Iris pigment epithelial cell (primary cell): ENCODE measurements at places on chromosomes 13 and 19.
A peak's percentile ranks its signal among the peaks of the same experiment; 100 is the strongest.

DNA sequence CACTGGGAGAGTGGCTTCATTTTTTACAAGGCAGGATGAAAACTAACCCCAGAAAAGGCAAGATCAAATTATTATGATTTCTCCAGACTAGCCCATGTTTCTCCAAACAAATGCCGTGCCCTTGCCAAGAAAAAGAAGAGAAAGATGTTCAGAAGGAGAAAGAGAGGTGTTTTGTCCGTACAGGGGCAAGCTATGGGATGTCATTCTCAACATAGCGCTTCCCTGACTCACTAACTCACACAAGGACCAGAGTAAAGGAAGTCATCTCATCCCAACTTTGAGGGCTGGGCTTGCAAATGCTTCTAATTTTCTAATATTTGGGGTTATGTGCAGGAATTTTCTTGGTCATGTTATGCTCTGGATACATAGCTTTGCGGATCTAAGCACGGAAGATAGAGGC, 224.2 kb upstream of the MAB21L1 start:
- peak; percentile 41 for DNase-seq

- DNase-seq = no peak
Measured at GRCh38 chr19:19460258-19460731, 54.8 kb downstream of the GATAD2A start.

DNA sequence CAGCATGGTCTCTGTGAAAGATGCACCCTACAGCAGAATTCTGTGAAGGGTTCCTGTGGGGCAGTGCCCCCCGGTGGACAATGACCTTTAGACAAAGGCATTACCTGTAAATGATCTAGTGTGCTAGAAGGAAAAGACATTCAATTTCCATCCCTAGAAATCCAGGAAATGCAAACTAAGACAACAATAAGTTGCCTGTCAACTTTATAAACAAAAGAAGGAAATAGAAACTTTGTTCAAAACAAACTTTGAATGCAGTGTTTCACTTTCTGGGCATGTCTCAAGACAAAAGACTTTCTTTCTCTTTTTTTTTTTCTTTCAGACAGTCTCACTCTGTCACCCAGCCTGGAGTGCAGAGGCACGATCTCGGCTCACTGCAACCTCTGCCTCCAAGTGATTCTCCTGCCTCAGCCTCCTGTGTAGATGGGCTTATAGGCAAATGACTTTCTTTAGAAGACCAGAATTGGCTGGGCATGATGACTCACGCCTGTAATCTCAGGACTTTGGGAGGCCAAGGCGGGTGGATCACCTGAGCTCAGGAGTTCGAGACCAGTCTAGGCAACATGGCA, 15.5 kb downstream of the TEX101 start:
- no peak for DNase-seq

- DNase-seq = no peak
Measured at GRCh38 chr13:22126433-22127021, 455.7 kb downstream of the FGF9 start.

- peak; percentile 96 for DNase-seq
Measured at GRCh38 chr13:23377983-23378632, 55.4 kb downstream of the SACS start.

GRCh38 chr13:98909016-98909415, 68.8 kb downstream of the DOCK9 start:
- DNase-seq = peak; percentile 56

DNA sequence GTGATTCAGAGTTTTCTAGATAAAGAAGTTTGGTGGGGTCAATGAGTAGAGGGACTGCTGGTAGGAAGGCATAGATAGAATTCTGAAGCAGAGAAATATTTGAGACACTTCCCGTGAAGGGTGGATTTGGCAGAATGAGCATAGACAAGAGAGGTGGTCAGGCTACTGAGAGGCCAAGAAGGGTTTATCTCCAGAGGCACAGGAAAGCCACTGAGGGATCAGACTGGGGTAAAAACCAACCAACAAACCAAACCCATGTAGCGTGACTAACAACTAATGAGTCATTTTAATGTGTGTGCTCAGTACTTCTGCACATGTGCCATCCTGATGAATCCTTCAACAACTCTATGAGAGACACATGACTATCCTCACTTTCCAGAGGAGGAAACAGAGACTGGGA, 60.0 kb upstream of the SERP2 start:
- peak; percentile 87 for DNase-seq

GRCh38 chr13:33290421-33290965, 4.9 kb upstream of the STARD13 start:
- no peak for DNase-seq

- no peak for DNase-seq
Measured at GRCh38 chr19:49333811-49334288, 1.4 kb upstream of the CD37 start.

- no peak for DNase-seq
Measured at GRCh38 chr13:55155046-55155445, 1985.7 kb upstream of the PRR20A start.

DNA sequence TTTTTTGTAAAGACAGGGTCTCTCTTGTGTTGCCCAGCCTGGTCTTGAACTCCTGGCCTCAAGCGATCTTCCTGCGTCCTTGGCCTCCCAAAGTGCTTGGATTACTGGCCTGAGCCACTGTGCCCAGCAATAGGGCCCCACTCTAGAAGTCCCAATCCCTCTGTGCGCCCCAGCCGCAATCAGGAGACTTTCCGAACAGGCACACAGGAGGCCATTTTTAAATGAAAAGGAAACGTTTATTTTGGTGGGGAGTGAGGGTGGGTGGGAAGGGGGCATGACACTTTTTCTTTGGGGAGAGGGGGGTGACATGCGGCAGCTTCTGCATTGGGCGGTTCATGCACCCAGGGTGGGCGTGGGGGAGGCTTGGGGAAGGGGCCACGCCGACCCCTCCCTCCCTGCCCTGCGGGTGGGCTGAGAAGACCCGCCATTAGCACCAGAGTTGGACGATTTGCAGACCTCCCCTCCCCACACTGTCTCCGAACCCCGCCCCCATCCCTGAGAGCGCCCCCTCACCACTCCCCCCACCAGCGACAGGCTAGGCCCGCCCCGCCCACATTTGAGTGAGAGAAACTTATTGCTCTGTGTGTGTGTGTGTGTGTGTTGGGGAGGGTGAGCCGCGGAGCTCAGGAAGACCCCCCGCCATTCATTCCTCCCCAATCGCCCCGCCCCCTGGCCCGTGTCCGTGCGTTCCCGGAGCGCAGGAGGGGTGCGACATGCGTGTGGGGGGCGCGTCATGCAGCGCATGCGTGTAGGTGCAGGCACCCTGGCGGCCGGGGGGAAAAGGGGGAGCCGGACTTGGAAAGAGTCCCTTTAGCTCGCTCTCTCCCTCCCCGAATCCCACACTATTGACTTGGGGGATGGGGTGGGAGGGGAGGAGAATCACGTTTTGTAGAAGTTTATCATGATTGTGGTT, 17.2 kb downstream of the KCNC3 start:
- DNase-seq = no peak

DNA sequence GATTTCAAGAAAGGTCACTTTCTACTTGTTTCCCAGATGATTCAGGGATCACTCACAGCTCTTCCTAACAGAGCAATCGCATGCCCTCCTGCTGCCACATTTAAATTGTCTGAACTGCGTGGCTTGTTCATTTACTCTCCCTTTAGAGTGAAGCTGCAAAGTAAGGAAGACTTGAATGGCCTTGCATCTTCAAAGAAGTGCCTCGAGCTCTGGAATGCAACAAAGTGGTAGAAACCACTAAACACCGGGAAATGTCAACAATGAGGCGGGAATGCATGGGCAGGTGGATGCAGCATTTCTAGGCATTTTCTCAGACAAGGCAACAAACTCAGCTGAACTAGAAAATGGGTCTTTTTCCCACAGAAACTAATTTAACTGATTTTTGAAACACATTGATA, 10.3 kb upstream of the DACH1 start:
- no peak for DNase-seq

DNA sequence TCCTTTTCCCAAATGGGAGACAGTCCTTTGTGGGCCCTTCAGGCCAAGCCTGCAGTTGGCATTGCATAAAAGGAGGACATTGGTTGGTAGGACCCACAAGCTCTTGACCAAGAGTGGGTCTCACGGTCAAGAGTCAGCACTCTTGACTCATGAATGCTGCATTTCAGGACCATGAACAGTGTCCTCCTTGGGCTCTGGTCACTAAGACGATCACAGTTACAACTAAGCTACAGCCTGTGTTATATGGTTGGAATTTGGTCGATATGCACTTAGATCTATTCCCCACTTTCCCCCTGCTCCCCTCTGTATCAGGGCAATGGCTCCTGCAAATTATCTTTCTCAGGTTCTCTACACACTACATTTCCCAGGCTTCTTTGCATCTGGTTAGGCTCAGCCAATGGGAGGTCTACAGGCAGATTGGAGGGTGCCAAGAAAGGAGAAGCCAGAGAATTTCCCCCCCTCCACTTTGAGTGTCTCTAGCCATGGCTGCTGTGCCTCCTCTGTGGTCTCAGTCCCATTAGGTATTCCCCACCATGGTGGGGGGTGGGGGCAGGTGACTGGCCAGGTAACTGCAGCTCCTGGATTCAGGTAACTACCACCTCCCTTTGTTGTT, 3.1 kb upstream of the OLFM2 start:
- peak; percentile 49 for DNase-seq

- DNase-seq = no peak
Measured at GRCh38 chr13:113566227-113566561, 18.4 kb upstream of the TFDP1 start.

- DNase-seq = no peak
Measured at GRCh38 chr19:17497149-17497798, 14.2 kb upstream of the PGLS start.

- no peak for DNase-seq
Measured at GRCh38 chr13:44578067-44578400, 1.9 kb upstream of the TSC22D1 start.

DNA sequence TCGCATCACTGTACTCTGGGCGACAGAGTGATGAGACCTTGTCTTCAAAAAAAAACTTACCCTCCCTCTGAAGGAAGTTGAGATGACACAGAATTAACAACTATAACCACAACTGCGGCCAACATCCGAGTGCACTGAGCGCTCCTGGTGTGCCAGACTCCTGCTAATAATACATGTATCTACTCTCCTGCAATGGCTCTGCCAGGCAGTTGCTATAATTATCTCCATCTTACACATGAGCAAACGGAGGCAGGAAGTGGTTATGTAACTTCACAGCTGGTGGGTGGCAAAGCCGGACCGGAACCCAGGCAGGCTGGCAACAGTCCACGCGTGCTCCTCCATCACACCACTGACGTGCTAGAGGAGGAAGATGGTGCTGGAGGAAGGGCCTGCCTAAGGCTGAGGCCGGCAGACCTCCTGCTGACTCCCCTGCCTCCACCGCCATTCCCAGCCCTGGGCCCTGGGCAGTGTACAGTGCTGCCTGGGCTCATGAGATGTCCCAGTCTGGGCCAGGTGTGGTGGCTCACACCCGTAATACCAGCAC, 12.6 kb downstream of the XRCC1 start:
- peak; percentile 85 for DNase-seq

DNA sequence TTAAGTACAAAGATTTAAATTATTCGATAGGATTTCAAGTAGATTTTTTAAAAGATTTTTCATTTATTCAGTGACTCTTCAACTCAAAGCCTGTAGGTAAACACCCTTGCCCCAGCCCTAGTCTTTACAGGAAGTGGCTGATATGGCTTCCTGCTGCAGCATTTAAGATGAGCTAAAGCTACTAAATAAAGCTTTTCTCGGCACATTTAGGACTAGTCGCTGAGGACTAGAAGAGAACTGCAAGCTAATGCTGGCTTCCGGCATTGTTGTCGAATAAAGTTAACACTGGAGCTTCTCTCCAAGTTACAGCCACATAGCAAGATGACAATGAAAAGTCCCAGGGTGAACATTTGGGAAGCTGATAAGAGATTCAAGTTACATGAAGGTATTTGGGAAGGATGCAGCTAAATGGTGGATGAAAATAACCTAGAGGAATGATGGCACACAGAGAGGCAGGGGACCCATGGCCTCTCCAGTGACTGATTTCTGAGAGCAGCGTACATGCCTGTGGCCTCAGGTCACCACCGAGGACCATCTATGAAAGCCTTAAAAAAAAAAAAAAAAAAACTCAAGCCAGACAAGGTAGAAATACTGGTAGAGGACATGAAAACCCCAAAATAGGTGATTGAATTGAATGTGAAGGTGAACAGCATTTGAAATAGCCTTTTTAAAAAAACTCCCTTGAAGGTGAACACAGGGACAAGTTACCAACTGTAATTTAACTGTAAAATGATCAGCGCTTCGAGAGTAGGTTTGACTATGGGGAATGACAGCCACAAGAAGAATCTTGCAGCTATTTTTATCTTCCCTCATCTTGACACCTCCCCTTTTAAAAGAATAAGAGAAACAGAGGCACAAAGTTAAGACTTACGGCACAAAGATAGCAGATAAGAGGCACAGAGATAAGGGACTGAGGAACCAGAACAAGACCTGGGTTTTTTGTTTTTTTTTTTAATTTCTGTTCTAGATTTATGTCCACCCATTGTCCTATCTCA, 155.4 kb downstream of the DCT start:
- DNase-seq = no peak

GRCh38 chr13:112132142-112132541, 65.2 kb downstream of the SOX1 start:
- DNase-seq = no peak

- DNase-seq = no peak
Measured at GRCh38 chr19:51090471-51090870, 7.8 kb upstream of the KLK14 start.

DNA sequence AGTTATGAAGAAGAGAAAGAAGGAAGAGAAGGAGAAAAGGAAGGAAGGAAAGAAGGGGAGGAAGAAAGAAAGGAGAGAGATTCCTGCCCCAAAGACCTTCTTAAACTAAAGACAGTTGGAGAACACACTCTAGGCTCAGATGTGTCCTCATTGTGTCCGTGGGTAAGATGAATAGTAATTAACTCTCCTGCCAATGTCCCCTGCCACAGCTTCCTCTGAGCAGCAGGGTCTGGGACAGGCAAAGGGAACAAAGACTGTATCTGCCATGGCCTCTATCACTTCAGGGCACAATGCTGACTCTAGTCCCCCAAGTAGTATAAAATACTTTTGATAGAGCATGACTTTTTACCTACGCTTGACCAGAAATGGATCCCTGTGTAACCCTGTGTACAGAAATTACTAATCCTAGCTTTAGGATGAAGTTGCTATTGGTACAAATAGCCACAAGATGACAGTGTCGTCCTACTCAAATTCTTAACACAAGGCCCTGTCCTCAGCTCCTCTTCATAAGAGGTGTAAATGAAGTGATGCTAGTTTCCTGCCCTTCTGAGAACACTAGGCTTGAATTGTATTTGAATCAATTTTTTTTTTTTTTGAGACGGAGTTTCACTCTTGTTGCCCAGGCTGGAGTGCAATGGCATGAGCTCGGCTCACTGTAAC, 186.2 kb upstream of the GPR12 start:
- DNase-seq = peak; percentile 54

- DNase-seq = no peak
Measured at GRCh38 chr19:30692879-30693503, 320.8 kb downstream of the ZNF536 start.

DNA sequence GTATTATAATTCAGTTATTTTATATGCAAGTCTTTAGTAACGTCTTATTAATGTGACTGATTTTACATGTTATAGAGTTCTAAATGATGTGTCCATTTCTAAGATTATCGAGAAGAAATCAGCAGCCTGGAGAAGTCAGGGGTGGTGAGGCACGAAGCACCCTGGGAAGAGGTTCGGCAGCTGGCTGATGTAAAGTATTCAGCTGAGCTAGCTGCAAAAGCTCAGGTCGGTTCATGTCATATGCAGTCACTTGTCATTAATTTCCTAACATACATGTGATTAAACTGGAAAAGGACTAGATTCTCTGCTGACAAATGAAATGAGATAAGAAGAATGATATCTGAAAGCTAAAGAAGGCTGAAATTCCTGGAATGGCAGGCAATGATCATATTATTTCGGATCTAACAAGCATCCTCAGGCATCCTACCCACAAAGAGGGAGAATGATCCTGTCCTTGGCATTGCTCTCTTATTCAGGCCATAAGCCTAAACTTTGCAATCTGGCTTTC, 383.0 kb upstream of the SLITRK1 start:
- no peak for DNase-seq

- no peak for DNase-seq
Measured at GRCh38 chr13:80612804-80613203, 271.9 kb upstream of the SPRY2 start.
